Brain pericyte (primary cell): ENCODE measurements at places on chromosomes 5 and 9.

DNA sequence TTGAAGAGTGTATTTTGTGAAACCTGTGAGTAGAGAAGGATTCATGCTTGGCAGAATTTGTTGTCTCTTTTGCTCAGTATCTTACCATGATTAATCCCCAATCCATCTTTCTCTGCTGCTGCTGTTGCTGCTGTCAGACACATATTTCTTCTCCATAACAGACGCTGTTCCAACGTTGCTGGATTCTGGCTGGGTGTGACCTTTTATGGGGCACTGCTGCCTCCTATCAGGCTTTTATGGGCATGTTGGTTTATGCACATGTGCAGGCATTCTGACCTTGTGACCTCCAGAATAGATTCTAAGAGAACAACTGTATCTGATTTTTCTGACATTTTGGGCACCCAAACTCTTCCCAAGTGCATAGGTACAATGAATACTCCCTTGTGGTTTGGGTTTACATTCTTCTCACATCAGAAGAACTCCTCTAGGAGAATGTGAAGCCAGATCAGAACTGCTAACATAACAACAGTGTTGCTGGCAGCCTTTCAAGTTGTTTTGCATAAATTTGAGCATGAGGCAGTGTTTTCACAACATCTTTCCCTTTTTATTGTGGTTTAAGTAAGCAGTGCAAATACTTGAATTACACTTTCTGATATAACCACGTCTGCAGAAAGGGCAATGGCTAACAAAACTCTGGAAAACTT, 9.2 kb upstream of the ISL1 start:
- no peak for DNase-seq

DNA sequence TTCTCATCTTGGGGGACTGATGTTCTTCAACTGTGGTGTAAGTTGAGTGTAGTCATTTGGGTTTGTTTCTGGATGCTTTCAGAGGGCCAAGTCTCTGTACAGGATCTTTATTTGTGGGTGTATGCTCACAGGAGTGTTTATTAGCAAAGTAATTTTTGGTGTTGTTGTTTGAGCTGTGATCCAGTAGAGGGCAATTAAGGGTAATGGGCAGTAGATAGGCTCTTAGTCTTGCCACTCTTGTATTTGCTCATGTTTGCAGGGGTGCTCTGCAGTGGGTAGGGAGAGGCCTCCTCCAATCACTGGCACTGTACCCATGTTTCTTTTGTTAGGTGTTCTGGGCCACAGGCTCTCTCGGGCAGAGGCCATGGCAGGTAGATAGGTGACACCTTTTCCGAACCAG, 45.9 kb upstream of the ITGA2 start:
- DNase-seq = no peak

DNA sequence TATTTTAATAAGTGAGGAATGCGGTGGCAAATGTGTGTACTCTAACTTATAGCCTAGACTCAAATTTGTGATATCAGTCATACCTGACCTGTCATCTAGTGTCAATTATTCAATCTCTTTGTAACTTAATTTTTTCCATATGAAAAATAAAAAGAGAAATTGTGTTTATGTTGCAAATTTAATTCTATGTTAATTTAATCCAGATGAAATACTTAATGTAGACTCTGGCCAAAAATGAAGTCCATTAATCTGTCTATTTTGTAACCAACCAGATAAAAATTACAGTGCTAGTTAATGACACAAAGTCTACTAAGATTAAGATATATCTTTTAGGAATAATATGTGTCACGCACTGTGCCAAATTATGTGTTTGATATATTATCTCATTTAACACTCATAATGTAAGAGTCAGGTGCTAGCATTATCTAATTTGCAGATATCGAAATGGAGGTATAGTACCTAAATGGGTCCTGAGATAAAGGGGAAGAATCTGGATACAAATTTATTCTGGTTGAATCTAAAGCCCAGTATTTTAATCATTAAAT, 712.1 kb downstream of the KCTD16 start:
- no peak for DNase-seq

DNA sequence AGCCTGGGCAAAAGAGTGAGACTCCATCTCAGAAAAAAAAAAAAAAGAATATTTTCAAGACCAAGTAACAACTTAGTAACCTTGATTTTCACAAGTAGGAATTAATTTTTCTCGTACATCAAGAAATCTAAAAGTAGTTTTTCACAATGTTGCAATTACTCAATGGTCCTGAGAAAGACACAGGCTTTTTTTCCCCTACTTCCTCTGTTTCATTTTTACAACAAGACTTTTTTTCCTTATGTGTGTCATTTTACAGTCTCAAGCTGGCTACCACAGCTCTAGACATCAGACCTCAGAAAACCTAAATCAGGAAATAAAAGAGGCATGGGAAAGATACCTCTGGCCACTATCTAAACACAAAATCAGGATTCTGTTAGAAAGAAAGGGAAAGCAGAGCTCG, 45.9 kb downstream of the WDR36 start:
- no peak for DNase-seq

- no peak for DNase-seq
Measured at GRCh38 chr9:126392662-126393371, 66.2 kb downstream of the MVB12B start.

DNA sequence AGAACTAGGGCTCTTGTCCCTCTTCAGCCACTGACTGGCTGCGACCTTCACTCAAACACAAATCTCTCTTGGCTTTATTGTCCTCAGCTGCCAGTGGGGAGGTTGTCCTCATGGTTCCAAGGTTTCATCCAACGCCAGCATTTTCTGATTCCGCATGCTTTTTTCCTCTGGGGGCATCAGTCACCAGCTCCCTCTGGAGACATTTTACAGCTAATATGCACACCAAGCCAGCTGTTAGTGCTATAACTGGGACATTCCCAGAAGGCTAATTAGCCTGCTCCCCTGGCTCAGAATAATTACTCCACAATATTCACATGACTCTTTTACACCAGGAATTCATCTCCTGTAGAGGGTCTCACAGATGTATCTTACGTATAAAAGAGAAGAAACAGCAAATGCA, 193.6 kb upstream of the ANKRD55 start:
- no peak for DNase-seq

GRCh38 chr9:124300312-124300711, 42.6 kb downstream of the NEK6 start:
- no peak for DNase-seq

- no peak for DNase-seq
Measured at GRCh38 chr5:148083203-148083602, 19.4 kb downstream of the SPINK5 start.

DNA sequence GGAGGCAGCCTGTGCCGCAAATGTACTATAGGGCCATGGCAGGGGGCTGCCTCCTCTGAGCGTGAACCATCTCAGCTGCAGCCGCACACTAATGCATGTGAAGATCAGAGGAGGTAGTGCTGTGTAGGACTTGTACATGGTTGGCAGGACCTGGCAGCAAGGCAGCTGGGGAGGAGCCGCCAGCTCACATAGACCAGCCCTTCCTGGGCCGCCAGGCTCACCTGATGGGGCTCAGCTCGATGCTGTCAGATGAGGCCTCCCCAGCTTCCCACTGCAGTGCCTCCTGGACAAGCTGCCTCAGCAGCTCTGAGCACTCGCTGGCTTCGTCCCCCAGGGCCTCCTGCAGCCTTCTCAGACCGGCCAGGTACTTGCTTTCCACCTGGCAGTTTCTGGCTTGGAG, 18.0 kb upstream of the CORO2A start:
- no peak for DNase-seq

- no peak for DNase-seq
Measured at GRCh38 chr9:129283705-129284606, 105.9 kb upstream of the IER5L start.
